ENCODE measurements at places on chromosomes 7 and 10. TPM values are rescaled to one million over a fixed set of nuclear protein-coding genes. Genes with fewer than 3 reads are reported as not detected.

DNA sequence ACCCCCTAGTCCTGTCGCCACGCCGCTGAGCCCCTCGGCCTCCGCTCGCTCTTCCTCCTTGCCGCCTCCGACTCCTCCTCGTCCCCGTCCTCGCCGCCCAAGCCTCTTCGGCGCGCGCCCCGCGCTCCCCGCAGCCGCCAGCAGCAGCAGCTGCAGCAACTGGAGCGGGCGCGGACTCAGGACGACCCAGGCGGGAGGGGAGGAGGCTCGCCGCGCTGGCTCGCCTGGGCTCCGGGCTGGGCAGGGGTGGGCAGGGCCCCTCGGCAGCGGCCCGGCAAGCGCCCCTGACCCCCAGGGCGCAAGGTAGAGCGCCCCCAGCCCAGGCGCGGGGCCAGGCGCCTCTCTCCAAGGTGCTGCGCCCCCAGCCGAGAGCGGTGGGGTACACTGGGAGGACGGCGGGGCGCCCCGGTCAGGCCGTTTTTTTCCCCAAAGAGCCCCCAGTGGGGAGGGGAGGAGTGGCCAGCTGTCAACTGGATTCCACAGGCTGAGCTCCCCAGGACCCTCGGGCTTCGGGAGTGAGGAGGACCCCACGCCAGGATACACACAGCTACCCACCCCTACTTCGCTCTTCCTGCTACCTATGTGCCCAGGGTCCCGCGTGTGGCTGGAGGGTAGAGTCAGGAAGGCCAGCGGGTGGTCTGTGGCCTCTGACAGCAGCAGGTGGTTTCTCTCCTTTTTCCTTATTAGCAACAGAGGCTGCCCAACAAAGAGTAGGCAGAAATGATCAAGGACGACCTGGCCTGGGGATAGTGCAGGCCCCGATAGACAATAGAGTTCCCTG, 903 bp upstream of the KCNMA1 start:
- peaks cover 5% of the 10 kb centered on the region for H3K4me1 ChIP-seq
- peaks cover 1% of the 10 kb centered on the region for H3K36me3 ChIP-seq
- peak; percentile 44 for DNase-seq
- H3K27me3 ChIP-seq, result peaks cover 73% of the 10 kb centered on the region

The FAM237B gene
- total RNA-seq, result not detected

DNA sequence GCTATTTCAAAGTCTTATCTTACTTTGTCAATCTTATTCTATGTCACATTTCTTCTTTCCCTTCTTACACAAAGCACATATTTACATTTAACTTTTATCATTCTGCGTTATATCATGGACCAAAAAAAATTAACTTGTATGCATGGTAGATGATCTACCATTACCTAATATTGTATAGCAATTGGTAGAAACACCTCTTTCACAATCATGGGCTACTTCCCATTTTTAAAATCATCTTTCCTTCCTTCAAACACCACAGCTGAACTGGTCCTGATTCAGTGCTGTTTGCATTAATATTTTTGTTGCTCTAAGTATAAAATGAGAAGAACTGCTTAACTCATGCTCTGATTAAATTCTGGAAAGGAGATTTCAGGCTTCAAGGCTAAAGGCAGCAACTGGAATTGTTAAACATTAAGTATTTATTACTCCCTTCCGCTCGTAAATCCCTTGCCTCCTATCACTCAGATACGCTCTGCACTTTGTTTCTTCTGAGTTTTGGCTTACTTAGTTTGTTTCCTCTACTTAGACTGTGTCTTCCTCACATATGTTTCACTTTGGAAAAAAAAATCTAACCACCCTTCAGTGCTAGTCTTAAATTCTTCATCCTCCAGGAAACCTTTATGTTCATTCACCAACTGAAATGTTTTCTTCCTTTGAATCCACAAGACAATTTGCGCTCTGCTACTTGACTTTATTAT, 901.4 kb downstream of the PCDH15 start:
- H3K4me3 ChIP-seq, result no peak overlapping the region
- DNase-seq, result no peak
- H3K4me1 ChIP-seq, result peaks cover 2% of the 10 kb centered on the region
- H3K27me3 ChIP-seq, result no peaks in the 10 kb centered on the region
- H3K36me3 ChIP-seq, result no peaks in the 10 kb centered on the region

- DNase-seq, result no peak
- H3K27me3 ChIP-seq, result no peaks in the 10 kb centered on the region
- H3K4me1 ChIP-seq, result no peaks in the 10 kb centered on the region
- H3K4me3 ChIP-seq, result no peak overlapping the region
These were observed 460.4 kb downstream of the PTPRN2 start for GRCh38 chr7:158127241-158127640.

DNA sequence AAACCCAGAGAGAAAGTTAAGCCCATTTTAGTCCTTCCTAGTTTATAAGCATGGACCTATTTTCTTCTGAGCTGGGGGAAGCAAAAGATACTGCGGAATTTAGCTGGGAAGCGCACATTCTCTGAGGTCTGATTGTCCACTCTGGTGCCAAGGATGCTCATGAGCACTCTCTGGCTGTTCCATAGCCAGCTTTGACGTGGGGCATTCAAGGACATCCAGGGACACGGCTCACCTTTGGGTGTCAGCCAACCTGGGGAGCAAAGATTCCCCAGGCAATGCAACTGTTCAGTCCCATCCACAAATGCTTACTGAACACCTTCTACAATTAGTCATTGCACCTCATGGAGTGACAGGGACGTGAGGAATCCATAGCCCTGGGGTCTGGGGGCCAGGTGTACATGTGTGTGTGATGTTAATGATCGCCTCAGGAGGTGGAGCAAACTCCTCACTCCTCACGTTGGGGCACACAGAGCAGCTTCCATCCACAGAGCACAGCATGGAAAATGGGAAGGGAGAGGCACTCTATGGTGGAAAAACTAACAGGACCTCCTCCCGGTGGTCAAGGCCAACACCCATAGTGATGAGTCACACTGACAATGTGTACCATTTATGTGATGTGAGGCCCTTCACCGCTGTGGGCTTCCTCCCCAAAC, 67.5 kb upstream of the IGFBP3 start:
- H3K4me1 ChIP-seq, result peaks cover 2% of the 10 kb centered on the region
- no peak overlapping the region for H3K27ac ChIP-seq
- no peak for DNase-seq
- no peaks in the 10 kb centered on the region for H3K36me3 ChIP-seq
